CD8-positive, alpha-beta memory T cell (primary cell): ENCODE measurements at places on chromosomes 7 and 10.
A peak's percentile ranks its signal among the peaks of the same experiment; 100 is the strongest.

GRCh38 chr7:116800594-116800993, 61.8 kb upstream of the CAPZA2 start:
- no peaks in the 10 kb centered on the region for H3K4me1 ChIP-seq
- no peaks in the 10 kb centered on the region for H3K27me3 ChIP-seq
- no peaks in the 10 kb centered on the region for H3K36me3 ChIP-seq
- H3K4me3 ChIP-seq, result no peak overlapping the region

GRCh38 chr10:122047560-122047959, 58.6 kb downstream of the TACC2 start:
- no peaks in the 10 kb centered on the region for H3K27me3 ChIP-seq
- H3K4me1 ChIP-seq, result no peaks in the 10 kb centered on the region
- no peaks in the 10 kb centered on the region for H3K36me3 ChIP-seq

DNA sequence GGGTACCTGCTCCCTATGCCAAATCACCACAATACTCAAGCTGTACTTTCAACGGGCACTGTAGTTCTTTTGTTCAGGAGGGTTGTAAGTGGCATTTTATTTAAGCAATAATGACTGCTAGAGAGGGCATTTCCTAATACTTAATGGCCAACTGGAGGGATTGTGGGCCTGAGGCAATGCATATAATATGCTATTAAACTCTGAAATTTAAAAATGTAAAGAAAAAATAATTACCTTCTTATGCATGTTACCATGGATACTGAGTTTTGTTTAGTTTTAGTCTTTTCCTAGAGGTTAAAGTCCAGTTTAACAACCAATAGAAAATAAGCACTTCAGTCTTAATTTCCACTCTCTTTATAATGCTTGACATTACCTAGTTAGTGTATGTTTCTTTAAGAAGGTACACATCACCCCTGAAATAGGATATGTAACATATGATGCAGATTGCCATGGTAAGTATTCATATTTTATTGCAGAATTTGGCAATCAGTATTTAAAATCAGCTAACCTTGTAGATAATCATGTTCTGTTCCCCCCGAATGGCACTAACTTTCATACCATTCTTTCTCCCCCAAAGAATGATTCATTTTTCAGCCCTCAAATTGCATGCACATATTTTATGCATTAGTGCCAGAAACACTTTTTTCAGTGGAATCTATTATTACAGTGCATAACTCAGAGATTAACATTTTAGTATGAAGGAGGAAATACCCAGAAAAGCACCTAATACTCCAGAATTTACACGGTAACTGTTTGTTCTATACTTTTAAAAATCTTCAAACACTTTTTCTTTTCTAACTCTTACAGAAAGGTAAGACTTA, 90.3 kb upstream of the ZNF438 start:
- no peak overlapping the region for H3K4me3 ChIP-seq
- no peaks in the 10 kb centered on the region for H3K27me3 ChIP-seq
- no peaks in the 10 kb centered on the region for H3K4me1 ChIP-seq
- H3K27ac ChIP-seq, result no peak overlapping the region

- no peaks in the 10 kb centered on the region for H3K27me3 ChIP-seq
- no peak overlapping the region for H3K27ac ChIP-seq
- DNase-seq, result no peak
Observed at GRCh38 chr7:468681-469562, 50.7 kb downstream of the PDGFA start.

GRCh38 chr10:36688717-36689116, 436.7 kb upstream of the ANKRD30A start:
- H3K4me1 ChIP-seq, result no peaks in the 10 kb centered on the region
- DNase-seq, result no peak
- H3K27me3 ChIP-seq, result no peaks in the 10 kb centered on the region
- H3K27ac ChIP-seq, result no peak overlapping the region

GRCh38 chr10:90866050-90866598, 5.7 kb upstream of the RPP30 start:
- H3K27me3 ChIP-seq, result no peaks in the 10 kb centered on the region
- no peak for DNase-seq
- H3K36me3 ChIP-seq, result no peaks in the 10 kb centered on the region
- H3K4me3 ChIP-seq, result no peak overlapping the region
- H3K4me1 ChIP-seq, result no peaks in the 10 kb centered on the region

DNA sequence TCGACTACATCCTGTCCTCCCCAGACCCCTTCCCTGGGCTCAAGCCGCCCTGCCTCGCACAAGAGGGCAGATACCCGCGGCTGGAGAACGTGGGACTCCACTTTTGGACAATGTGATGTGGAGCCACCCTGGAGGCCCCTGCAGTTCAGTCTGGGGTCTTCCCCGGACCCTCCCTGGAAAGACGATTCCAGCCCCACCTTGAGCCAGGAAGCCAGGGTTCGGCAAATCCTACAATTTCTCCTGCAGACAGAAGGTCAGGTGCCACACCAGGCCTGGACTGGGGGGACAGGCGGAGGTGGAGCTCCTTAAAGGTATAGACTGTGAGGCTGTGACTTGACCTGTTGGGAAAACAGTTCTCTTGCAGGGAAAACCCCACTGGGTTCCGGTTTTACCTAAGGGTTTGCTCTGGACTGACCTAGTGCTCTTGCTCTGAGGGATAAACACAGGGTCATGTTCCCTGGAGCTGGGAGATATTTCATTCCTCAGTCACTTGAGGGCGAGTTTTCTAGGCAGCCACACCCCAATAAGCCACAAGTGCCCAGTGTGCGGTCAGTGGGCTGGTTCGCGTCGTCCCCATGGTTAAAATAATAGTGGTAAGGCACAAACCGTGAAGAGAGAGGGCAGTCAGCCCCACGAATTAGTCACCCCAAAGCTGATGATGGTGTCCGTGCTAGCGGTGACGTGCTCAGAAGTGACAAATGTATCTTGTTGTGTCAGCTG, 1.6 kb downstream of the FOXL3 start:
- no peaks in the 10 kb centered on the region for H3K36me3 ChIP-seq
- H3K4me3 ChIP-seq, result no peak overlapping the region
- DNase-seq, result no peak
- H3K27me3 ChIP-seq, result peaks cover 12% of the 10 kb centered on the region
- no peak overlapping the region for H3K27ac ChIP-seq

DNA sequence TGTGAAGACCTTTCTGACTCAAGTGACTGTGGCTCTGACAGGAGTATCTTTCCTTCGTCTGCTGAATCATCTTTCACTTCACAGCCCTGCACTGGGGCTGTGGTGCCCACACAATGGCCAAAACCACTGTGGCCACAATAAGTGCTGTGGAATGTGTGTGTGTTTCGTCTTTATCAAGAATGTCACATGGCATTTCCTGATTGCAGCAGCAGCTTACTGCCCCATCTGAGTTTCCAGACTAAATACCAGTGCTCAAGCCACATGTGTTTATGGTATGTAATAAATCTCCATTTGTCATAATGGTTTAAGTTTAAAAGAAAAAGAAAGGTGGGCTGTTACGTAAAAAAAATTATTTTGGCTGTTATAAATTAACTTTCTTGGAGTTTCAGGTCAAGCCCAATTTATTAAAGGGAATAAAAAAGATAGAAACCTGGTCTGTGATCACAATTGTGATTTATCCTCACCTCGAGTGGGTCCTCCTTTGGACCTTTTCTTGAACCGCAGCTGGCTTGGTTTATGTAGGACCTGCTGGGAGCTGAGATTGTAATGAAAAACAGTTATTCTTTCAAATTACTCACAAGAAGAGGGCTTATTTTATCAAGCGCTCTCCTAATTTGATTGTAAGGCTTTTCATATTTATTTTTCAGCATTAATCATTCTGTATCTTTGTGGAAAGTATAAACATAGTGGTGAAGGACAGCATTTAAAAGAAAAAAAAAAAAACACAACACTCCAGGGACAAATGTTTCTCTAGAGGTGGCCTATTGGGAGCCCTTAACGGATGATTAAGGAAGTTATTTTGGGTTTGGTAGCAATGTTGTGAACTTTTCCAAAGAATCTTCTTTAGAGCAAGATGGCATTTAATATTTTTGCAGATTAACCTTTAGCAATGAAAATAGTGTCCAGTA, 116.2 kb downstream of the LRMDA start:
- no peak overlapping the region for H3K4me3 ChIP-seq
- H3K27me3 ChIP-seq, result no peaks in the 10 kb centered on the region
- H3K36me3 ChIP-seq, result no peaks in the 10 kb centered on the region
- no peak overlapping the region for H3K27ac ChIP-seq
- no peak for DNase-seq

GRCh38 chr7:4191046-4191445, 491.0 kb upstream of the FOXK1 start:
- H3K27me3 ChIP-seq, result no peaks in the 10 kb centered on the region
- H3K36me3 ChIP-seq, result no peaks in the 10 kb centered on the region
- H3K27ac ChIP-seq, result no peak overlapping the region
- no peak overlapping the region for H3K4me3 ChIP-seq
- DNase-seq, result no peak
- H3K4me1 ChIP-seq, result no peaks in the 10 kb centered on the region

- no peak for DNase-seq
- H3K36me3 ChIP-seq, result no peaks in the 10 kb centered on the region
- H3K4me3 ChIP-seq, result no peak overlapping the region
- H3K4me1 ChIP-seq, result no peaks in the 10 kb centered on the region
Observed at GRCh38 chr7:81383846-81384245, 386.0 kb downstream of the HGF start.

- no peaks in the 10 kb centered on the region for H3K4me1 ChIP-seq
- peak; percentile 45 for DNase-seq
- no peaks in the 10 kb centered on the region for H3K36me3 ChIP-seq
- H3K27ac ChIP-seq, result no peak overlapping the region
- no peak overlapping the region for H3K4me3 ChIP-seq
Observed at GRCh38 chr10:133126431-133127290, 33.4 kb upstream of the KNDC1 start.

GRCh38 chr10:96740579-96741281, 20.4 kb upstream of the PIK3AP1 start:
- H3K27me3 ChIP-seq, result no peaks in the 10 kb centered on the region
- no peak overlapping the region for H3K27ac ChIP-seq
- no peaks in the 10 kb centered on the region for H3K36me3 ChIP-seq
- H3K4me1 ChIP-seq, result no peaks in the 10 kb centered on the region

DNA sequence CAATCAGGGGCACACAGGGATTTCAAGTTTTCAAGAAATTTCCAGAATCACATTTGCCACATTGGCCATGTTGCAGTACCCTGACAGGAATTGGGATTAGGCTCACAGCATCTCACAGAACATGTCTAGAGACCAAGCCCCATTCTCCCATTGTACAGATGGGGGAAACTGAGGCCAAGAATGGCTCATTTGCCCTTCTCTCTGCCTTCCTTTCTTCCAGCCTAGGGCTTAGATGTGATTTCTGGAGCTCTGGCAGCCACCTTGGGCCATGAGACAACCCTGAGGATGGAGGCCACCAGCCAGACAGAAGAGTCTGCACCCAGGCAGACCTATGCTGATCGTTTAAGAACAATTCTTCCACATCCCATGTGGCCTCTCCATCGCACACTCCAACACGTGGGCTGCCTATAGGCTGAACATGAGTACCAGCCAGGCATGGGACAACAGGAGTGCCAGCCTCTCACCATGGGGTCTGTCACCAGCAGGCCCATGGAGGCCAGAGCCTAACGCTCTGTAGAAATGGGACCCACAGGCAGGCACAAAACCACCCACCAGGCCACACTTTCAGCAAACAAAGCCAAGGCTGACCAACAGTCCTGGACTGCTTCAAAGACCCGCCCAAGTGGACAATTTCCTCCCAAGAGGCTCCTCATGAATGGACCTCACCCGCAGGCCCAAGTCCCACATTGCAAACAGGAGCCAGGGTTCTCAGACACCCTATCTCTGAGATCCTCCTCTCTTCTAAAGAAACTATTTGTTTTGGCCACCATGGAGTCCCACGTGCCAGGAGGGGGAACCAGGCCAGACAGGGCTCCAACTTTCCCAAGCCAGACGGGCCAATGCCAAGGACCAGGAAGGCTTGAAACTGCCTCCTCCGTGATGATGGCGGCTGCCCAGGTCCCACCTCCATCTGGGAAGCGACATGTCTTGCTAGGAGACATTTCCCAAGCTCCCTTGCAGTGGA, 20.7 kb downstream of the PDGFA start:
- no peaks in the 10 kb centered on the region for H3K4me1 ChIP-seq
- H3K27ac ChIP-seq, result no peak overlapping the region
- DNase-seq, result no peak
- no peaks in the 10 kb centered on the region for H3K36me3 ChIP-seq

GRCh38 chr7:151727579-151728285, 149.2 kb downstream of the PRKAG2 start:
- no peaks in the 10 kb centered on the region for H3K4me1 ChIP-seq
- no peaks in the 10 kb centered on the region for H3K36me3 ChIP-seq
- no peak for DNase-seq
- H3K27ac ChIP-seq, result no peak overlapping the region

DNA sequence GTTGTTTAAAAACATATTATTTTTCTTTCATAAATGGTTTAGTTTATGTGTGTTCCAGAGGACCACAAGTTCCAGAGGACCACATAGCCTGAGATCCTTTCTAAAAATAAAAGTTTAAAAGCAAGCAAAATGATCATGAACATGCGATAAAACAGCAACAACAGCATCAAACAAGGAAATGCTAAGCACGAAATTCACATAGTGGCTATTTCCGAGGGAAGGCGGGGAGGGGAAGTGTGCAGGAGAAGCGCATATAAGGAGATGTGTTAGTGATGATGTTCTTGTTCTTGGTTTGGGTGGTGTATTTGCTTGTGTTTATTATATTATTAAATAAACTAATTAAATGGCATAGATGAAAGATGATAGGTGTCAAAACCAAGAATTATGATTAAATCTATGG, 1.2 kb downstream of the TBATA start:
- no peaks in the 10 kb centered on the region for H3K36me3 ChIP-seq
- H3K4me1 ChIP-seq, result no peaks in the 10 kb centered on the region
- H3K4me3 ChIP-seq, result no peak overlapping the region
- no peak overlapping the region for H3K27ac ChIP-seq
- no peak for DNase-seq

GRCh38 chr10:128981881-128982615, 485.0 kb upstream of the MGMT start:
- H3K27ac ChIP-seq, result no peak overlapping the region
- H3K27me3 ChIP-seq, result no peaks in the 10 kb centered on the region
- no peak overlapping the region for H3K4me3 ChIP-seq
- no peak for DNase-seq
- H3K36me3 ChIP-seq, result no peaks in the 10 kb centered on the region

DNA sequence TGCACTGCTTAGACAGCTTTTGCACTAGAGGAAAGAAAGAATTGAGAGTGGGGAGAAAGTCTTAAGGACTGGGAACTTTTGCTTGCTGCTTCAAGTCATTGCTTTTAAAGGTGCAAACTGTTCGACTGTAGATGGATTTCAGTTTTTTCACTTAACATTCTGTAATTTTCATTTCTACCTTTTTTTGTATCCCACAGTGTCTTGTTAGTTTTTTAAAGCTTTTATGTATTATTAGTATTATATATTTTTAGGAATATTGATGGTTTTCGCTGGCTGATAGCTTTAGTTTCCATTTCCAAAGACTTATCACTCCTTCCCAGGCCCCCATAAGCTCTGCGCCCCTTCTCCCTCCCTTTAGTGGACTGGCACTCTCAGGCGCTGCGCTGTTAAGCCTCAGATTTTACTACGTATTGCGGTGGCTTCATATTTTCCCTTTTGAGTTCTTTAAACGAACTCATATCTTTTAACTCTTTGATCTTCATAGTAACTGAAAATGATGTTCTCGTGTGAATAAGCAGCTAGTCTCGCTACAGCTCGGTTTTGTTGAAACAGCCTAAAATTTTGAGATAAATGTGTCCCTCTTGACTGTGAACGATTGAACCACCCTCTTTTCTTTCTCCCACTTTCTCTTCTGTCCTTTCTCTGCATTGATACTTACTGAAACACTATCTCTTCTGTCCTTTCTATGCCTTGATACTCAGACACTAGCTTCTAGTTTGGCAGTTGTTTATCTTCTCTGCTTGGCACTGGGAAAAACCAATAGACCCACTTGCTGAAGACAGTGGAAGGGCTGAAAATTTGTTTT, 2.5 kb upstream of the ETV1 start:
- no peaks in the 10 kb centered on the region for H3K36me3 ChIP-seq
- peak overlapping the region; percentile 60 for H3K27ac ChIP-seq
- peaks cover 9% of the 10 kb centered on the region for H3K4me1 ChIP-seq
